ENCODE measurements at places on chromosomes 7 and 10.

GRCh38 chr7:40341836-40342235, 207.0 kb downstream of the SUGCT start:
- DNase-seq: no peak

GRCh38 chr10:130038019-130038555, 72.5 kb downstream of the C10orf143 start:
- no peak for DNase-seq

DNA sequence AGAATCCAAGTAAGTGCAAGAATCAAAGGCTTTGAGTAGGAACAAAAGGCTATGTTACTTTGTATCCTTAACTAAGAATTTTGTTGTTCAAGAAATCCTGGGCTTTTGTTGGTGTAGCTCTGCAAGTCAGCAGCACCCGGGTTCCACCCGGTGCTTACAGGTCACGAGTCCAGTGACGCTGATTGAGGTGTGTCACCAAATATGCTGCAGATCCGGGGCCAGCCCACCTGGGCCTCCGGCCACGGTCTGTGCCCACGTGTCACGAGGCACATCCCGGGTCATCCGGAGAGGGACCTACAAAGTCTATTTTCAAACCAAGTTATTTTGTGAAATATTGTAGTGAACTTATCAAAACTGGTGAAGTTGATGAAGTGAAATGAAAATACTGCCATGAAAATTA, 103.1 kb downstream of the MGMT start:
- DNase-seq: no peak

- no peak for DNase-seq
Observed at GRCh38 chr7:5679813-5680473, 101.5 kb downstream of the RNF216 start.

- DNase-seq: no peak
Observed at GRCh38 chr10:22690158-22690557, 24.2 kb downstream of the PIP4K2A start.

- no peak for DNase-seq
Observed at GRCh38 chr7:36490419-36490830, 100.8 kb downstream of the ANLN start.

- peak; percentile 28 for DNase-seq
Observed at GRCh38 chr10:80684259-80684658, 146.6 kb downstream of the SH2D4B start.

DNA sequence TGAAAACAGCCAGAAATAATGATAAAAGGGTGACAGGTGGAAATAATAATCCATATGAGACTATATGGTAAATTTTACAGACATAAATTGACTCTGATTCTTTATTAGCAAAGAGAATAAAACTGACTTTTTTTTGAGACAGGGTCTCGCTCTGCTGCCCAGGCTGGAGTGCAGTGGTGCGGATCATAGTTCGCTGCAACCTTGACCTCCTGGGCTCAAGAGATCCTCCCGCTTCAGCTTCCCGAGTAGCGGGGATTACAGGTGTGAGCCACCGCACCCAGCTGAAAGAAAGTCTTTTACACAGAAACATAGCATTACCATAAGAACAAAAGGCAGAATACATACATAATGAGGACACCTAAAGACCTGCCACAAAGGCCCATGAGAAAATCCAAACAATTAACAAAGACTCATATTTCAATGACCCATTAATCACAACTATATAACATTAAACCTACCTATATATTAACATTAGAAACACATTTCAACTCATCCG, 51.5 kb upstream of the DIP2C start:
- DNase-seq: no peak

GRCh38 chr10:62506371-62506770, 132.2 kb downstream of the ZNF365 start:
- no peak for DNase-seq

- DNase-seq: peak; percentile 73
Observed at GRCh38 chr10:50497758-50498157, 126.0 kb downstream of the SGMS1 start.

DNA sequence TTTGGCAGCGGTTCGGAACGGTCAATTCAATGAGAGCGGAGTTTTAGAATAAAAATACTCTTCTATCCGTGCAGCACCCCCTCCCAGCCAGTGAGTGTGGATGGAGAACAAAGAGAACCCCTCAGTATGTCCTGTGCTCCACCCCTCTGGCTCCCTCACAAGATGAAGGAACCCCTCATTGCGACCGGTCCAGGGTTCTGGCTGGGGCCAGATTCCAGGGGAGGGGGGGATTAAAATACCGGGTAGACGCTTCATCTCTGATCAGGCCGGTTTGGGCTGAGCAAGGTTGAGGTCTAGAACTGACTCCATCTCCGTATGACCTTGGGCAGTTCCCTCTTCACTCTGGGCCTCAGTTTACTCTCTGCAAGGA, 5.9 kb downstream of the CYP26C1 start:
- DNase-seq: no peak

Data from NCI-H226 (cell line).